Thymus (tissue), 14 donors: ENCODE measurements at places on chromosomes 11 and 22. TPM values are rescaled to one million over a fixed set of nuclear protein-coding genes. Genes with fewer than 3 reads are reported as not detected.
A peak's percentile ranks its signal among the peaks of the same experiment; 100 is the strongest.

- no peak for DNase-seq
These were observed 45.5 kb upstream of the FTH1 start for GRCh38 chr11:62012832-62013461.

GRCh38 chr22:44869196-44869595, 116.8 kb downstream of the ARHGAP8 start:
- no peak for DNase-seq

GRCh38 chr11:64112771-64113461, 53.0 kb downstream of the MACROD1 start:
- no peak for DNase-seq

DNA sequence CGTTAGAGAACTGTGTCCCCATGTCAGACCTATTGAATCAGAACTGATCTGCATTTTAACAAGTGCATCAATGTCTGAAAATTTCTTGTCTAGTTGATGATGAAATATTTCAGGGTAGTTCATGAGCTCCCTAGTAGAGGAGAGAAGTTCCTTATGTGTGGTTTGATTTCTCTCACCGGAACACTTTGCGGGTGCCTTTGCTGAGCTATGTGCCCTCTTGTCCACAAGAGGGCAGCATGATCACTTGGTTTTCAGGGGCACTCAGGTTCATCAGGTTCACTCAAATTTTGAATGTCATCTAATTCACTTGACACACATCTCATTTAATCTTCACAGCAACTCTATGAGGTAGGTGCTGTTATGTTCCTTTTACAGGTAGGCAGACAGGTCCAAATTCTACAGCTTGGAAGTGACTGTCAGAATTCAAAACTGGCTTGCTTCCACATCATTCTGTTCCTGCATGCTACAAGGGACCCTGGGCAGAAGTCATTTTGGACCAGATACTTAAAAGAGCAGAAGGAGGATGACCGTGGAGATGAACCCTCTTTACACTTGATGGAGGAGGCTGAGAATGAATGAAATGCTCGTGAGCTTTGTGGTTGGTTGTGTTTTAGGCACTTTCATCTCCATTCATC, 55.6 kb downstream of the P4HA3 start:
- DNase-seq = peak; percentile 66

- DNase-seq = no peak
These were observed 68.5 kb upstream of the PPARA start for GRCh38 chr22:46081831-46082210.

GRCh38 chr11:10667521-10667885, 26.1 kb downstream of the IRAG1 start:
- DNase-seq = no peak

DNA sequence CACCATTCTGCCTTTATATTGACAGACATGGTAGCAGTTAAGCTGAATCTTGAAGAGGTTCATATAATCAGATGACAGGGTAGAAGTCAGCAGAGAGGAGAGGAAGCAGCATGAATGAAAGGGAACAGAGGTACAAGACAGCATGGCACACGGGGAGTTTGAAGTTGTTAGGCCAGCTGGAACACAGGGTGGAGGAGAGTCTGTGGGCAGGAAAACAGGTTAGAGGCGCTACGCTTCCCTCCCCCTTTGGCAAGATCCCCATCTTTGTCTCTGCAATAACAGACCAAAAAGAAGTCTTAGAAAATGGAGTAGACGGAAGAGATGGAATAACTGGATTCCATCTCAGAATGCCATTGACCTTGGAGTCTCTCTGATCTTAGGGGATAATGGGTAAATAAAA, 20.0 kb upstream of the NDUFC2 start:
- no peak for DNase-seq

- DNase-seq = no peak
These were observed 14.4 kb downstream of the FBLN1 start for GRCh38 chr22:45516923-45517675.

- no peak for DNase-seq
These were observed 26.6 kb downstream of the CCDC90B start for GRCh38 chr11:83259559-83259958.

- no peak for DNase-seq
These were observed 665.3 kb downstream of the OPCML start for GRCh38 chr11:132866783-132867545.

- no peak for DNase-seq
These were observed 12.3 kb upstream of the CYP2D6 start for GRCh38 chr22:42142771-42143461.

GRCh38 chr22:46929046-46929709, 166.7 kb downstream of the TBC1D22A start:
- no peak for DNase-seq

DNA sequence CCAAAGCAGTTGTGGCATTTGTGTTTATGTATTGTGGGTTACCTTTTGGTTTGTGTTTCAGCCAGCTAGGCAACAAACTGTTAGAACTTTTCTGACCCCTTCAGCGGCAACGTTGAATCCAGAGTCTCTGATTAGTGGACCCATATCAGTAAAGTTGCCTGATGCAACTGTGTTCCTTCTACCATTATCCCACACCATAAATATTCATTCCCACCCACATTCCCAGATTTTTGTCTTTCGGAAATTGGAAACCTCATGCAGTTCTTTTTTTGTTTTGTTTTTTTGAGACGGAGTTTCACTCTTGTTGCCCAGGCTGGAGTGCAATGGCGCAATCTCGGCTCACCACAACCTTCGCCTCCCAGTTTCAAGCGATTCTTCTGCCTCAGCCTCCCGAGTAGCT, 30.7 kb upstream of the RBX1 start:
- no peak for DNase-seq

DNA sequence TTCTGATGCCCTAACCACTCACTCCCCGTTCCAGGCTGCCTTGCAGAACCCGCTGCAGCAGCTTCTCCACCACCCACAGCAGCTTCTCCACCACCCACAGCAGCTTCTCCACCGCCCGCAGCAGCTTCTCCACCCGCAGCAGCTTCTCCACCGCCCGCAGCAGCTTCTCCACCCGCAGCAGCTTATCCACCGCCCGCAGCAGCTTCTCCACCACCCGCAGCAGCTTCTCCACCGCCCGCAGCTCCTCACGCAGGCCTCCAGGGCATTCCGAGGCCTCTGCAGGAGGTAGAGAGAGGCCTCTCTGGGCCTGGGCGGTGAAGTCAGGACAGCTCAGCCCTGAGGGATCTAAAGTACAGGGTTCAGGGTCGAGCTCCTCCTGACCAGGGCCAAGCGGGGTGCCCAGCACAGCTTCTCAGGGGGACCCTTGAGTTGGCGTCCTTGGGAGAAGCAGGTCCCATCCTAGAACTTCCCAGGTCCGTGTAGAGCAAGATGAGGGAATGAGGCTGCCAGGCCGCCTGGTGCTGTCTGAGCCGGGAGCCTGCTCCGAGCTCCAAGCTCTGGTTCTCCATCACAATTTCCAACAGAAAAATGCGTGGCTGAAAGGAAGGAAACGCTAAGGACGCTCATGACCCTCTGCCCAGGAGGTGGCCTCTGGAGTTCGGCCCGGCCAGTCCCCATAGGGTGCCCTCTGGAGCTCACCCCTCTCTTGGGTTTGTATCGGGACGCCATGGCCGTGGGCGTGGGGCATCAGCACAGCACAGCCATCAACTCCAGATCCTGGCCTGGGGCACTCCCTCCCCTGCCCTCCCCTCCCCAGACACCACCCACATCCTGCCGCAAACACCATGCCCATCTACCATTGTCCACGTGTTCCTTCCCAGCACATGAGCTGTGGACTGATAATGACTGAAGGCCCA, 528.6 kb downstream of the BRD1 start:
- no peak for DNase-seq

DNA sequence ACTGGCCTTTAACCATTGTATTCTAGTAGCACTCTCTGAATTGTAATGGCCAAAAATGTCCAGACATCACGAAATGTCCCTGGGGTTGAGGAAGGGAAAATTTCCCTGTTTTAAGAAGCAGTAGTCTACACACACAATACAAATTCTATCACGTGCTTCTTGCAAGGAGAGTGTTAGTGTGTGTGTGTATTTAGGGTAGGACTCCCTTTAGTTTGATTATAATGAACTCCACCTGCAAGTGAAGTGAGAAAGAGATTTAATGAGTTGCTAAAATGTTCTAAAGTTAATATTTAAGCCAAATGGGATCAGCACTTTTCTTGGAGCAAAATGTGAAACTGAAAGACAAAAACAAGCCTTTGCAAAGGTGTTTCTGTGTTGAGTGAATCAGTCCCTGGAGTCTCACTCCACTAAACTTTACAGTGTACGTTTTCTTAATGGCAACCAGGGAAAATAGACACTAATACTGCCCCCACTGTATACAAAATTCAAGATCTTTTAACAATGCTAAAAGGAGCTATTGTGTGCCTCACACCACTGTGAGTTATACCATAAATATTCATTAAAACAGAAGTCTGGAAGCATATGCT, 590.3 kb upstream of the TENM4 start:
- no peak for DNase-seq

- DNase-seq = no peak
These were observed 107.1 kb upstream of the TOP3B start for GRCh38 chr22:22089459-22090308.

- no peak for DNase-seq
These were observed 74.8 kb downstream of the NAT10 start for GRCh38 chr11:34180040-34180813.

The TSPAN32 gene
- polyA plus RNA-seq = 15.7 TPM

The BTBD18 gene
- 0.02 TPM for polyA plus RNA-seq

The LMO2 gene
- 31.1 TPM for polyA plus RNA-seq

The RPS6KB2 gene
- polyA plus RNA-seq = 76.8 TPM

The KCNQ1OT1 gene
- 0.09 TPM for polyA plus RNA-seq

The NUDT22 gene
- polyA plus RNA-seq = 93.2 TPM

The ASPHD2 gene
- 2.9 TPM for polyA plus RNA-seq
